ENCODE measurements at places on chromosomes 7 and 10. TPM values are rescaled to one million over a fixed set of nuclear protein-coding genes. Genes with fewer than 3 reads are reported as not detected.
A peak's percentile ranks its signal among the peaks of the same experiment; 100 is the strongest.

GRCh38 chr7:36021367-36021766, 131.7 kb upstream of the EEPD1 start:
- H3K27ac ChIP-seq = no peak overlapping the region
- H3K36me3 ChIP-seq = no peaks in the 10 kb centered on the region
- peaks cover 4% of the 10 kb centered on the region for H3K27me3 ChIP-seq
- no peak for DNase-seq

GRCh38 chr7:139701908-139702307, 75.9 kb downstream of the HIPK2 start:
- DNase-seq = no peak
- no peak overlapping the region for H3K4me3 ChIP-seq
- no peak overlapping the region for H3K27ac ChIP-seq

The CALN1 gene
- not detected for total RNA-seq

DNA sequence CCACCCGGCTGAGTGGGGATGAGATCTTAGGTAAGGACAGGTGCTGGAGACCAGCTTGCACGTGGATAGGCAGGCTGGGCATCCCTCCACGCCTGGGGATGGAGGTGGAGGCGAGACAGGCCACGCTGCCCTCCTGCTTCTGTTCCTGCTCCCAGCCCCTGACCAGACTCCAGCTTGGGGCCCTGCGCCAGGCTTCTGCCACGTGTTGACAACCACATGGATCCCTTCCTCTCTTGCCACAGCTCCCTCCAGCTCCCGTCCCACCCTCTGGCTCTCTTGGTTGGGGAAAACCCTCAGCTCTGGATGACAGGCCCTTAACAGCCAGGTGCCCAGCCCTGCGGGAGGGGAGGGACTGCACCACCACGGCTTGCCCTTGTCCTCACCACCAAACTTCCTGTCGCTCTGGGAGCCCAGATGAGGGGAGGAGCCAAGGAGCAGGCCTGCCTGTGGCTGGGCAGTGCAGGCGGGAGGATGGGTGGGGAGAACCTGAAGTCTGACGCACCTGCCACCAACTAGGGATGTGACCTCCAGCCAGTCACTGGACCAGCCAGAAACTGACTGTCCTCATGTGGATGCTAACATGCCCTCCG, 36.0 kb downstream of the KCNH2 start:
- peaks cover 41% of the 10 kb centered on the region for H3K4me1 ChIP-seq
- DNase-seq = peak; percentile 24

DNA sequence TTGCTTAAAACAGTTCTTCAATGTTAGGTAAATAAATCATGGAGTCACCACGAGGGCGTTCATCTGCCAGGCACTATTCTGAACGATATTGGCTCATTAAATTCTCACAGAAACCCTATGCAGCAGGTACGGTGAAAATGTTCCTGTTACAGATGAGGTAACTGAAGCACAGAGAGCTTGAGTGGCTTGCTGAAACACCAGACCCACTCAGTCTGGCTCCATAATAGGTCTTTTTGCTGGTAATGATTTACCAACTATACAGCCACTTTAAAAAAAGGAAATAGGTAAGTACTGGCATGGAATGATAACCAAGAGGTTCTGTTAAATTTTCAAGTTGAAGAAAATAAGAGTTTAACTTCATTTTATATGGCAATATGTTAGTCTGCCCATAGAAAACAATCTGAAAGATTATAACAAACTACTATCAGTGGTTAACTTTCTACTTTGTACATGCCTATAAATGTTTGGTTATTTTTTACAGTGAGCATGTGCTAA, 1.3 kb upstream of the TM9SF3 start:
- no peaks in the 10 kb centered on the region for H3K36me3 ChIP-seq
- H3K27me3 ChIP-seq = no peaks in the 10 kb centered on the region
- H3K27ac ChIP-seq = no peak overlapping the region
- peaks cover 35% of the 10 kb centered on the region for H3K4me1 ChIP-seq
- no peak overlapping the region for H3K4me3 ChIP-seq

DNA sequence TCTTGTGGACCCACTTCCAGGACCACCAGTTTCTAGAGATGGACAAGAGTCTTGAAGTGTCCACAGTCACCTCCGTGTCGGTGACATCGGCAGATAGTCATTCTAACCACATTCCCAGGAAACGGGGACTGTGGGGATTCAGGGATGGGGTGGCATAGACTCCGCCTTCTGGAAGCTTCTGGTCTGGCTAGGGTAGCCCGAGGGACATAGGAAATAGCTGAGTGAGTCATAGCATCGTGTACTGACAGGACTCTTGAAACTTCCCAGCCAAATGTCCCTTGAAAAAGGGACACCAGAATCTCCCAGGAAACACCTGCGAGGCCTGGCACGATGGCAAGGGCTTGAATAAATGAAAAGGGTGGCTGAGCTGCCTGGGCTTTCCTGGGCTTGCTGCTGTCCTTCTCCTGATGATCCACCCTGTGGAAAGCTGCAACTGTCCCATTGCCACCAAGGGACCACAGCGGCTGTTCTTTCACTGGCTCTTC, 84.1 kb upstream of the LRRC4 start:
- no peak for DNase-seq
- no peaks in the 10 kb centered on the region for H3K36me3 ChIP-seq
- peaks cover 47% of the 10 kb centered on the region for H3K4me1 ChIP-seq
- no peak overlapping the region for H3K4me3 ChIP-seq
- H3K27ac ChIP-seq = no peak overlapping the region

The AS3MT gene
- total RNA-seq = 1.8 TPM

The CYP2W1 gene
- not detected for total RNA-seq

GRCh38 chr7:26543951-26544350, 252.3 kb downstream of the SNX10 start:
- H3K27me3 ChIP-seq = peaks cover 14% of the 10 kb centered on the region
- H3K27ac ChIP-seq = no peak overlapping the region
- no peaks in the 10 kb centered on the region for H3K4me1 ChIP-seq
- H3K36me3 ChIP-seq = no peaks in the 10 kb centered on the region

DNA sequence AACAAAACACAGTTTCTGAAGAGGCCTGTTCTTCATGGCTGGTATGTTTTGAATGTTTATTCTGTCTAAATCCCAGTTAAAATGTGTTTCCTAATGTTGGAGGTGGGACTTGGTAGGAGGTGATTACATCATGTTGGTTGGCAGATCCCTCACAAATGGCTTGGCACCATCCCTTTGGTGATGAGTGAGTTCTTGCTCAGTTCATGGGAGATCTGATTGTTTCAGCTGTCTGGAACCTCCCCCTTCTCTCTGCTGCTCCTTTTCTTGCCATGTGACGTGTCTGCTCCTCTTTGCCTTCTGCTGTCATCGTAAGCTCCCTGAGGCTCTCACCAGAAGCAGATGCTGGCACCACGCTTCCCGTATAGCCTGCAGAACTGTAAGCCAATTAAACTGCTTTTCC, 383.6 kb upstream of the TPK1 start:
- no peak overlapping the region for H3K27ac ChIP-seq
- no peaks in the 10 kb centered on the region for H3K4me1 ChIP-seq
- no peak for DNase-seq
- no peaks in the 10 kb centered on the region for H3K36me3 ChIP-seq
- H3K4me3 ChIP-seq = no peak overlapping the region

Data from naive thymus-derived CD8-positive, alpha-beta T cell (primary cell).